GM04503 (cell line): ENCODE measurements at places on chromosomes 7 and 10.

DNA sequence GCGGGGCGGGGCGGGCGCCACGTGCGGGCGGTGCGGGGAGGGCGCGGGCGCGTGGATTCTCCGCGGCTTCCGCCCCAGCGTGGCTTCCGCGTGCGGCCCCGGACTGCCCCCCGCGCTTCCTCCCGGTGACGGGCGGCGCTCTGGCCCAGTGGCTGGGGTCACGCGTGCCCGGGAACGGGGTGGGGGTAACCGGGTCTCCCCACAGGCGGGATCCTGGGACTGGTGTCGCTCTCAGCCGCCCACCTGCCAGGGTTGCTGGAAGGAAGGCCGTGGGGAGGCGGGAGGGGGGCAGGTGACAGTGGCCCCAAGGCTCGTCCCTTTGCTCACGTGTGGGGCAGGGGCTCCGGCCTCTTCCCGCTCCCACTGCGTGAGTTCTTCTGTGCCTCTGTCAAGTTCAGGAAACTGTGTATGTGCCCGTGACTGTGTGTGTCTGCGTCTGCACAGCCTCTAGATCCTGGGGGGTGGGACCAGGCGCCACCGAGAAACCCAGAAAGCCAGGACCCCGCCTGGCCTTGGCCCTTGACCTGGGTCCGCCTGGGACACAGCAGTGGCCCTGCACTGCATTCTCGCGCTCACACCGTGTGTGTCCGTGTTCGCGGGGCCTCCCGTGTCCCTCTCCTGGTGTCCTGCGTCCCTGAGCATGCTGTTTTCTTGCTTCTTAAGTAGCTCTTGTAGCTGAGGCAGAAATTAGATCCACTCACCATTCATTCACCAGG is 919 bp downstream of the MAFK start:
- DNase-seq: no peak

GRCh38 chr10:32600317-32600716 is 154.4 kb downstream of the CCDC7 start:
- no peak for DNase-seq

GRCh38 chr10:132442636-132443035 is 45.6 kb downstream of the PWWP2B start:
- no peak for DNase-seq

DNA sequence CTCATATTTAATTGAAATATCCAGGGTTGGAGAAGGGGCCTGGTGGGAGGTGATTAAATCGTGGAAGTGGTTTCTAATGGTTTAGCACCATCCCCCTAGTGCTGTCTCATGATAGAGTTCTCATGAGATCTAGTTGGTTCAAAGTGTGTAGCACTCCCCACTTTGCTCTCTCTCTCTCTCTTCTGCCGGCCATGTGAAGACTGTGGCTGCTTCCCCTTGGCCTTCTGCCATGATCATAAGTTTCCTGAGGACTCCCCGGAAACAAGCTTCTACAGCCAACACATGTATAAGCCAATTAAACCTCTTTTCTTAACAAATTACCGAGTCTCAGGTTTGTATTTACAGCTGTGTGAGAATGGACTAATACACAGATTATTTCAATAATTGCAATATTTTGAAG is 305.8 kb upstream of the KCND2 start:
- no peak for DNase-seq

GRCh38 chr7:150432915-150433892 is 17.2 kb upstream of the GIMAP8 start:
- no peak for DNase-seq

DNA sequence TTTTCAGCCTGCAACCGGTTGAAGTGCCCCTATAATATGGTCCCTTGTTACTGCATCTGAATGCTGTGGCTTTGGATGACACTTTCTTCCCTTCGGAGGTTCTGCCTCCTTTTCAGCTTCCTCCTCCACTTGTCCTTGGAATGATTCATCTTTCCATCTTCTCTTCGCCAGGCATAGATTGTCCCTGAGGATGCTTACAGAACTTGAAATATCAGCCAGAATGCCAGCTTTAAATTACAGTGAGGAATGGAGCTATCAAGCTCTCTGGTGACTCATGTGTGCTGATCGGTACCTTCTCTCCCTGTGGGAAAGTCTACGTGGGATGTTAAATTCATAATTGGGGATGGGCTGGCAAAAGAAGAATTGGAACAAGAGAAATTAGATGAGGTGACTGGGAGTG is 45.9 kb upstream of the PDK4 start:
- no peak for DNase-seq

DNA sequence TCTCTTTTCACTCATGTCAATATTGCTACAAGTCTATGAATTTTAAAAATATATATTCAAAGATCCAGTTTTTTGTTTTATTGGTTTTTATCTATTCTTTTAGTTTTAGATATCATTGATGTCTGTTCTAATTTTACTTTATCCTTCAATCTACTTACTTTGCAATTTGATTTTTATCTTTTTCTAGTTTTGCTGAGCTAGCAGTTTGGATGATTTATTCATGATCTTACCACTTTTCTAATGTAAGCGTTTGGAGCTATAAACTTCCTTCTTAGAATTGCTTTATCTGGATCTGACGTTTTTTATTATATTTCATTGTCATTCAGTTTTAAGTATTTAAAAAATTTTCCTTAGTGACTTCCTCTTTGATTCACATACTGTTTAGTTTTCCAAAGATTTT is 664.5 kb upstream of the VSTM2A start:
- no peak for DNase-seq

DNA sequence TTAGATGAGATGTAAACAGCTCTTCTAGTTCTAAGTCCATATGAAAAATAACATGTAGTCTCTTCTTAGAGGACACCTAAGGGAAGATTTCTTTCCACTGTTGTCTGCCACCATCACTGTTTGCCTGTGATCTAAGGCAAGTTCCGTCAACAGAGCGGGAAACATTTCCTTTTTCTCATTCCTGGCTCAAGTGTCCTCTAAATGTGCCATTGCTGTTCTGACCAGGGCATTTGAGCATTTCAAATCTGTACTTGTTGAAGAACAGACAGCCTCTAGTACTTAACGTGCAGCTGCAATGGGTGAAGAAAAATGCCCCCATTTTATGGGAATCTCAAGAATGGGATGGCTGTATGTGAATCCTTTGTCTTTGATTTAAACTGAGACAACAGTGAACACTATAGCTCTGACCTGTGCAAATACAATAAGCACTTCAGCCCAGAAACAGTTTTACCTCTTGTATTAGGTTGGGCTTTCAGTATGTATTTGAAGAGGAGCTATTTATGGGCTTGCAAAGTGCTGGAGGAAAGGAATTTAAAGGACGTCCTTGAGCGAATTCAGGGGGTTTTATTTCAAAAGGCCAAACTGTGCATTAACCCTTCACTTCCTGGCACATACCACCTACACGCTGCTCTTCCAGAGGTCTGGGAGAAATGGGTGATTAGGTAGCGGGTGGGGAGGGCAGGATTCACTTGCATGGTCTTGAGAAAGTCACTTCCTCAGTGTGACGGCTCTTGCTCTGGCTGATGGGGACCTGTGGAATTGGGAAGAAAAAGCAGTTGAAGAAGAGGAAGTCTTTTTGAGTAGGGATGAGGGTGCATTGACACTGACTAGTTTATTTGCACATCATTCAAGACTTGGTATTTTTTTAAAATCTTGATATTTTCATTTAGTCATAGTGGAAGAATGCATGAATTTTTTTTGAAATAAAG is 66.1 kb downstream of the THNSL1 start:
- no peak for DNase-seq

GRCh38 chr7:12567015-12567414 is 3.5 kb upstream of the SCIN start:
- no peak for DNase-seq

DNA sequence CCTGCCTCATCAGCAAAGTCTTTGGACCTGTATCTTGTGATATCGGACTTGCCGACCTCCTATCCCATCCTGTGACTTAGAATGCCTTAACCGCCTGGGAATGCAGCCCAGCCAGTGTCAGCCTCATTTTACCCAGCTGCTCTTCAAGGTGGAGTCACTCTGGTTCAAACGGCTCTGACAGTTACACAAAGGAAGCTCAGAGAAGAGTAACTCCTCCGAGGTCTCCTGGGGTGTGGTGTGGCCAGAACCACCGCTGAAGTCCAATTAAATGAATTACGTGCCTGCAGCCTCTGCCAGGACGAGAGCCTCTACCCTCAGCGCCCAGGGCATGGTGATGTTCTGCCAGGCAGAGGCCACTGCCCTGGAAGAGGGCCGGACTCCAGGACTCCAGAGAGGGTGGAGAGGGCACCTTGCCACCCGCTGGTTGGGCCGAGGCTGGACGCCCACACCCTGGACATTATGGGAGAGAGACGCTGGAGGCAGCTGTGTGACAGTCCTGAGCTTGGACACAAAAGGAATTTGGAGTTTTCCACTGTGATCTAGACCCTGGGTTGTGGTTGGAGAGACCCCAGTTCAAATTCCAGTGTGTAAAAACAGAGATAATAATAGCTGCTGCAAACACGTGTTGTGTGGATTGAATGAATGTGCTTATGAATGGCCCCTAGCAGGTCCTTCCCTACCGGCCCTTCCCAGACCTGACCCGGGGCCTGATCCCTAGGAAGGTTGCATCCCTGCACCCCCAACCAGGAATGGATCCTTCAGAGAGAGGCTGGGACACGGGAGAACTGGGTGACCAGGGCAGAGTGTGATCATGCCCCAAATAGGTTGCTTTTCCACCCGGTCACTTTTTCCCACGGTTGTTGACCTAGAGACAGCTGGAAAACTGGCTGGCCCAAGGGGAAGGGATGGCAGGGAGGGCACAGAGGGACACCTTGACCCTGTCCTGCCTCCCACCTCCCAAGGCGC is 37.8 kb upstream of the FZD9 start:
- no peak for DNase-seq

DNA sequence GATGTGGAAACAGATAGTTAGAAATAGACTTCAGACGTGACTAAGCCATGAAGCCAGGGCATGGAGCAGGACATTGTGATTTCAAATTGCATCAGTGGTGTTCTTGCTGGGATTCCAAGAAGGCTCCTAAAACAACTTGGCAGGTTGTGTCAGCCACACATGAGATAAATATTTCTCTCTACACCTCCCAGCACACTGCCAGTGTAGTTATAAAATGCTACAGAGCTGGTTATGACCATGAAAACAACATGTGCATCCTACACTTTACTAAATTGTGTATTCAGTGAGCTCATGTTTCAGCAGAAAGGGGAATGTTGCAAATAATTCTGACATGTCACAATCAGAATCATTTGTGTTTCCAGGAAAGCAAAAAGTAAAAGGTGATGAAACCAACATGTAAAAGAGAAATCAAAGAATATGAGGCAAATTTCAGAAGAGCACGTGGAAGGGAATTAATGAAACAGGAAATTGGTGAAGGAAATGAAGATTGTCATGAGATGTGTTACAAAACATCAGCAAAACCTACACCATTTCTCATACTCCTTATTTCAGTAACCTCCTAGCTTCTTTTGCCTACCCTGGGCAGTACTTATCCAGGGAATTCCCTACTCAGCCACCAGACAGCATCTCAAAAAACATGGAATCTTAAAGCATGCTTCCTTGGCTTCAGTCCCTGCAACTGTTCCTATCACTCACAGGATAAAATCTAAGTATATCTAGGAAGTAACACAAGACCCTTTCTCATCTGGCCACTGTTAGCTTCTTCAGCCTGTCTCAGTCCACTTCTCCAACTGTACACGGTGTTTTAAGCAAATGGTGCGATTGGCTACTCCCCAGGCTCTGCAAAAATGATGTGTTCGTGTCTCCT is 5.8 kb upstream of the CYP3A7 start:
- peak; percentile 67 for DNase-seq

GRCh38 chr7:16616122-16616521 is 29.4 kb downstream of the ANKMY2 start:
- DNase-seq: no peak

DNA sequence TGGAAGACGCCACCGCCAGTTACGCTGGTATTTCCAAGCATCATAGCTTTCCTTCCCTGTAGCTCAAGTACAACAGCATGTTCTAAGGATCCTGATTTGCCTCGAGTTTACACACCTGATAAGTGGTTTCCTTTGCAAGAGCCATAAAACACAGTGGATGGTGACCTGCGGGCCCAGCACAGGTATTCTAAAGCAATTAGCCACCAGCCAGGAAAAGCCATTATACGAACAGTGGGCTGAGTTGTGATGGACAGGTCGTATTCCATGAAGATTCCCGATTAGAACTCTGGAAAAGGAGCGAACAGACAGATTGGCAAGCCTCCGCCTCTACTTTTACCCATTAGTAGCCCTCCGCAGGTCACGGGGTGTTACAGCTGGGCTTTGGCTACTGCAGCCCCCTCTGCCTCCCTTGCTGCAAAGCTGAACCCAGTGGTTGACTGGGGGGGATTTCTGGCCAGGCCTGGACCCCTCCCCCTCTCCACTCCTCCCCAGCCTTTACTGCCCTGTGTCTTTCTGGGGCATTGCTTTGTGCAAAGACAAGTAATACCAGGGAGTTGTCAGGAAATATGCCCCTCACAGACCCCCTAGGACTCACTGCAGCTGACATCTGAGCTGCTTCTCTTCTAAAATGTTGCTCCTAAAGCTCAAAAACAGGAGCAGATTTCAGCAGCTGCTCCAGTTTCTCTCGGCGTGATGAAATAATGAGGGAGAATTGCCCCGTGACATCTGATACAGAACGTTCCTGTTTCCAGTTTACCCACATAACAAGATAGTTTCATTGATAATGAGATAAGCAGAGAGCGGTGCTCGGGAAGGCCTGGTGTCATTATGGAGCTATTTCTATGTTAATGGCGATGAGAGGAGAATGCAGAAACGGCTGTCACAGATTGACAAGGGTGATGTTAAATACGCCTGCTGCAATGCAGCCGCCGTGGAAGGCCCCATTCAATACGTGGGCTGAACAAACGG is 214.4 kb downstream of the CCSER2 start:
- DNase-seq: no peak

DNA sequence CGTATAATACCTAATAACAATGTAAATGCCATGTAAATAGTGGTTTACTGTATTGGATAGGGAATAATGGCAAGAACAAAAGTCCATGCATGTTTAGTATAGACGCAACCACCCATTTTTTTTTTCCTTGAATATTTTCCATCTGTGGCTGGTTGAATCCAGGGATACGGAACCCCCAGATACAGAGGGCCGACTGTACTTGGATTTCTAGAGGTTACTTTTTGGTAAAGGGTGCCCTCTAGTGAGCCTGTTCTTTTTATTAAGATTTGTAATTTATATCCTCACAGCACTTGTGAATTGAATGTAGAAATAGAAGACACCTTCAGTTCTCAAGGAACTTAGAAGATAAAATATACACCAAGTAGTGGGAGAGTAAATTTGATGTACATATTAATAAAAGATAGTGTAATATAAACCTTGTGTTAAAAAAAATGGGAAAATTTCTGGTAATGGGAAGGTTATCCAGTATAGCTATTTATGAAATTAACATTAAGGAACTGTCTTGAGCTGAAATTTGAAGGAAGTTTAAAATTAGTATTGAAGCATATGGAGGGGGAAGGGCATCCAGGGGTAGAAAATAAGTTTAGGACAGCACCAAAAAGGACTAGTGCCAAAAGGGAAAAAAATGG is 32.0 kb downstream of the EXOC6 start:
- no peak for DNase-seq

DNA sequence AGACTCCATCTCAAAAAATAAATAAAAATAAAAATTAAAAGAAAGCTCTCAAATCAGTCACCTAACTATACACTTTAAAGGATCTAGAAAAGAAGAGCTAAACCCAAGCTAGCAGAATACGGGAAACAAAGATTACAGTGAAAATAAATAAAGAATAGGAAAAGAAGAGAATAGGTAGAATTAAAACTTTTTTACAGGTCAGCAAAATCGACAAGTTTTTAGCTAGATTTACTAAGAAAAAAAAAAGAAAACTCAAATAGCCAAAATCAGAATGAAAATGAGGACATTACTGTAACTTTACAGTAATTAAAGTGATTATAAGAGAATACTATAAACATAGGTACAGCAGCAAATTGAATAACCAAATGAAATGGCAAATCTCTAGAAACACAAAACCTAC is 51.5 kb upstream of the RABGEF1 start:
- no peak for DNase-seq
